Left renal pelvis (tissue), 4 donors: ENCODE measurements at places on chromosomes 11 and 22.

GRCh38 chr11:110929129-110929528 lies 216.9 kb upstream of the ARHGAP20 start:
- DNase-seq, result no peak

DNA sequence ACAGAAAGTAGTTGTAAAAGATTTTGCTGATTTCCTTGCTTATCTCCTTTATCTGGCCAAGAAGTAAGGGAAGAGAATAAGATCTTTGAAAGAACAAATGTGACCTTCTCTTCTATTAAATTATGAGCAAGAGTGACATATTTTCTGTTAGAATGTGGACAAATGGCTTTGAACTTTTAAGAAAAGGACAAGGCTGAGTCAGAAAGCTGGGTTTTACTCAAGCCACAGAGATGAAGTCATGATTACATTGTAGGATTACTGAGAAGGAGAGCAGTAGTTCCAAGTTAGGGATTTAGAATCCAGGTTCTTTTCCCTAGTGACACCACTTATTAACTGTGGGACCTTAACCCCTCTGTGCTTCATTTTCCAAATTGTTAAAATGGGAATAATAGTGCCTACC lies 13.5 kb downstream of the CCDC90B start:
- no peak for DNase-seq

GRCh38 chr11:67542971-67543370 lies 19.7 kb upstream of the CABP2 start:
- no peak for DNase-seq

DNA sequence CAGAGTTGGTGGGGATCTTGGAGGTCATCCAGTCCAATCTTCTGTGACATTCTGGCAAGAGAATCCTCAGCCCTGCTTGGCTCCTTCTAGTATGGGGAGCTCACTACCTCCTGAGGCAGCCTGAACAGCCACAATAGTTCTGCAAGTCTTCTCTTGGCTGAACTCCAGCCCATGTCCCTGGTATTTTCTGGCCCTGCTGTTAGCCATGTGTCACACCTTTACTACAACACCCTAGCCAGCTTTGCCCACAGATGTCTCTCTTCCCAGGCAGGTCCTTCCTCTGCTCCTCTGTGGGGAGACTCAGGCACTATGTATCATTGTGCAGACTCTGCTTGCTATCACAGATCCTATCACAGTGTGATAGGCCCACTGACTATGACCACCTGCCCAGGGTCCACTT lies 297.7 kb downstream of the CTTN start:
- no peak for DNase-seq

GRCh38 chr11:76371170-76371569 lies 9.8 kb downstream of the THAP12 start:
- no peak for DNase-seq

GRCh38 chr11:112637076-112637475 lies 324.1 kb upstream of the NCAM1 start:
- no peak for DNase-seq

- peak; percentile 82 for DNase-seq
These were observed at the start of gene JAM3 for GRCh38 chr11:134068829-134069425. TSS of gene JAM3 (plus strand) at chr11:134069072. CDS start at chr11:134069084, 12 bp downstream.

GRCh38 chr11:72696866-72697700 lies 22.9 kb upstream of the PDE2A start:
- DNase-seq, result no peak

GRCh38 chr11:56783448-56784041 lies 35.0 kb upstream of the OR9G4 start:
- DNase-seq, result peak; percentile 15

GRCh38 chr11:63179432-63180041 lies 35.5 kb upstream of the SLC22A24 start:
- no peak for DNase-seq

DNA sequence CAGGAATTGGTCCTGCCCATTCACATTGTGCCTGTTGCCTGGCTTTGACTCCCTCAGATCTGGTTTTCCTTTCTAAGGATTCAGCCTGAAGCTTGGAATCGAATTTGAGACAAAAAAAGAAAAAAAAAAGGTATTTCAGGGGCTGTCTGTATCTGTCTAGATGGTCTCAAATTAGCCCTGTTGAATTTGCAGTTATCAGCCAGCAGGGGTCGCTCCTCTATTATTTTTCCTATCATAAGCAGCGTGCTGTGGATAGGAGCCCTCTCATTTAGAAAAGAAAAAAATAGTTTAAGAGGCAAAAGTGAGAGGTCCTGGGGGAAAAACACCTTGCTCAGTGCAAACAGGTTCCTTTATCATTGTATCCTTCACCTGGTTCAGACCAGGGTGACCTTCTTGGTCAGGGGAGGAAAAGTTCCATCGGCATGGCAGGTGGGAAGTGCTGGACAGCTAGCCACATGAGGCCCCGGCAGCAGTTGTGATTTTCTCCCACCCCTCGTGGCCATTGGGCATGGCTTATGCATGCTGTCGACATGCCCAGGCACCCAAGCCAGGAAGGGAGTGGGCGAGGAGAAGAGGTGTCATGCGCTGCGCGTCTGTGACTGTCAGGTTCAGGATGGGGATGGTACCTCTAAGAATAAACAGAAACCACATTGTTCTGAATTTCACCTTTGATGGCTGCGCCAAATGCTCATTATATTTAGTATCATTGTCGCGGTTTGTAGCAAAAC lies 13.1 kb downstream of the OR5AK2 start:
- no peak for DNase-seq

DNA sequence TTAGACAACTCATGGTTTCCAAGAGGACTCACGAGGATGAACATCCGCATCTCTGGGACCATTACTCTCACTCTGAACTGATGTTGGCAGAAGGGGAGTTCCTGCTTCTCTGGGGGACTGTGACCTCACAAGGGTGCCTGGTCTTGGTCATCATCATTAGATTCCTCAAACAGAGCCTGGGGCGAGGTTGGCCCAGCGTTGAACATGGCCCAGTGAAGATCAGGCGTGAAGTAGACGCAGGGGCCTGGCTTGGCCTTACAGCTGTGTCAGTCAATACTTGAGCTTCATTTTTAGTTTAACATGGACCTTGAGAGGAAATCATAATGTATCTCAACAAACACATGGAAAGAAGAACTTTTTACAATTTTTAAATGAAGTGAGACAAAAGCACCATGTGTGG lies 617.1 kb downstream of the BRD1 start:
- DNase-seq, result no peak

GRCh38 chr22:42581762-42582716 lies 28.3 kb downstream of the SERHL2 start:
- peak; percentile 41 for DNase-seq

DNA sequence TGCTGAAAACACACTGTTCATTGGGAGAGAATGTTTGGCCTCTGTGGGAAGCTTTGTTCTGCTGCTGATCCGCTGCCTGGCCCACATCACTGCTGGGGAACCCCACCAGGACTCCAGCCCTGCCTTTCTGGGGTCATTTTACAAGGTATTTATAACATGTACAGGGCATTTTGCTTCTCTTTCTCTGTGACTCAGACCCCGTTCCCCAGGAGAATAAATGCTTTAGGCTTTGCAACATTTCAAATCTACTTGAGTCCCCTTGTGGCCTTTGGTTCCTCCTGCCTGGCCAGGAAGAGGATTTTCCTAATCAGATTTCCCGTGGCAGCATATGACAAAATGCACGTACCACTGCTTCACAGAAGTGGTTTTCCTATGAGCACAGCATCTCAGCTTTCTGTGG lies 43.0 kb downstream of the BTG4 start:
- no peak for DNase-seq

DNA sequence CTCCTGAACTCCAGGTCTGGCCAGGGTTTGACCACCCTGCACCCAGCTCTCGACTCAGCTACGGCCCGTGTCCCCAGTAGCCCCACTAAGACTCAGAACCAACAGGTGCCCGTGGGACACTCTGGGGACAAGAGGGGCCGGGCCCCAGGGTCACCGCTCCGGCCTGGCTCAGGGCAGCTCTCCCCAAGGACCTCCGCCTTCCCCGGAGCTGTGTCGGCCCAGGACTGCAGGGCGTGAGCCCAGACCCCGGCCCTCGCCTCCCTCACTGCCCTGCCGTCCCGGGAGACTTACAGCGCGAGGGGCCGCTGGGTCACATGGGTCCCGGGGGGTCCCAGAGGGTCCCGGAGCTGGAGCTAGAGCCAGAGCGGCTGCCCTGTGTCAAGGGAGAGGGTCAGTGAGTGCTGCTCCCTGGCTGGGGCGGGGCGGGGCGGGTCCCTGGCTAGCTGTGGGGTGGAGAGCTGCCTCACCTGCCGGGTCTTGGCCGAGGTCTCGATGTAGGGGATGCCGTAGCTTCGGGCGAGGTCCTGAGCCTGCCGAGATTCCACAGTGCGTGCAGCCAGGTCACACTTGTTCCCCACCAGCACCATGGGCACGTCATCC lies 2.3 kb downstream of the HRAS start:
- no peak for DNase-seq

DNA sequence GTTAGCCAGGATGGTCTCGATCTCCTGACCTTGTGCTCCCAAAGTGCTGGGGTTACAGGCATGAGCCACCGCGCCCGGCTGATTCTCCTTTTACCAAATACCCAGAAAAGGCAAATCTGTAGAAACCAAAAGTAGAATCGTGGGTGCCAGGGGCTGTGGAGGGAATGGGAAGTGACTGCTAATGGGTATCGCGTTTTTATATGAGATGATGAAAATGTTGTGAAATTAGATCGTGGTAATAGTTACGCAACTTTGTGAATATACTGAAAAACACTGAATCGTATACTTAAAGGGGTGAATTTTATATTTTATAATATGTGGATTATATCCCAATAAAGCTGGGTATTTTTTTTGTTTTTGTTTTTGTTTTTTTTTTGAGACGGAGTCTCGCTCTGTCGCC lies 48.2 kb upstream of the CREB3L1 start:
- DNase-seq, result no peak

DNA sequence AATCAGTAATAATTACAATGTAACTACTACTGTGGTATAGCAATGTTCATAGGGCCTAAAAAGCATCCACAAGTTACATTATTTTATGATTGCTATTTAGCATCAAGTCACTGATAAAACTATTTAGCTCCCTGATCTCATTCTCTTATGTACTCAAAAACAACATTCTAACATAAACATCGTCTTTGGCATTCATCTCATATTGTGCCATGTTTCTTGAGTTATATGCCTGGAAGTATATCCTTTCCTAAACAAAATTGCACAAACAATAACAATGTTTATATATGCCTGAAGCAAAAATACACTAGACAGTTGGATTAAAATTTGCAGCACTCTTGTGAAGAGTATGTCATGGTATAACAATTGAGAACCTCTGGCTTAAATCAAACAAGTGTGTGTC lies 34.1 kb downstream of the HORMAD2 start:
- DNase-seq, result no peak

GRCh38 chr11:43833657-43834073 lies 47.0 kb upstream of the ALKBH3 start:
- no peak for DNase-seq

- DNase-seq, result no peak
These were observed 204.2 kb upstream of the MTNR1B start for GRCh38 chr11:92765082-92765840.

DNA sequence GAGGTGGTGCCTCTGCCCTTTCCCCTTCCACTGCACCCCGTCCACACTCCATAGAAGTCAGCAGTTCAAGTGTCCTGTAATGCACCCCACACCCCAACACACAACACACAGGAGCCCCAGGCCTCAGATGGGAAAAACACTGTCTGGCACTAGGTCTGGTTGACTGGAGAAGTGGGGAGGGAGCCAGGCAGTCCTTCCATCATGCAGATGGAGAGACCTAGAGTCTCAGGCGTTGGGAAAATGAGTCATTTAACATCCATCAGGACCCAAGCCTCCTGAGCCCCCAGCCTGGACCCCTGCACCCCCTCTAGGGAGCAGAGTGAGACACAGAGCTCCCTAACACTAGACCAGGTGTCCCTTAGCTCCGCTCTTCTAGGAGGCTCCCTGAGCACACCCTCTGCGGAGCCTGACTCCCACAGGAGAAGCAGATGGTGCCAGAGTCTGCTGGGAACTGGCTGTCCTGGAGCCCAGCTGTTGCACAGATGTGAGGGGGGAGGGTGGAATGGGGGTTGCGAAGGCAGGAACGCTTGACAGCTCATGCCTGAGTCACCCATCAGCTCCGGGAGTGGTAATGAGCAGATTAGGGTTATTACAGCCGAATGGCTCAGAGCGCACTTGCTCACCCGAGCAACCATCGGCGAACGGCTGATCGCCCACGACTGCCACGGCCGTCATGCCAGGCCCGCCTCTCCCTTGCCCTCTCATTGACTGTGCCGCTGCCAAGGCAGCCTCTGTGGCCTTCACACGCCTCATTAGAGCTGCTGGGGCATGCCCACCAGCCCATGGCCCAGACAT lies 22.1 kb upstream of the SYT7 start:
- DNase-seq, result no peak

- no peak for DNase-seq
These were observed 526.3 kb upstream of the RAG2 start for GRCh38 chr11:37124384-37124783.

DNA sequence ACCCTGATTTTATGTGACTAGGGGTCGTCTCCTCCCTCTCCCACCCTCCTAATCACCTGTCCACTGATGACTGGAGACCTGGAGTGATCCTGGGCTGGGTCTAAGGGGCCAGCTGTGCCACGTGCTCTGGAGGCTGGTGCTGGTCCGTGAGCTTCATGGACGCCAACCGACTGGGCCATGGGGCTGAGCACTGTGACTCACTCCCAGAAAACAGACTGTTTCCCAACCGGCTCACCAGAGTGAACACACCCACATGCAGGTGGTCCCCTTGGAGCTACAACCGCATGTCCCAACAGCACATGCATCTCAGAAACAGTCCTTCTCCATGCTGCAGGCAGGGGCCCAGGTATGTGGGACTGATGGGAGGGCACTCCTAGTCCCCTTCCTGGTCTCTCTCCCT lies 14.0 kb upstream of the LMO1 start:
- DNase-seq, result no peak

DNA sequence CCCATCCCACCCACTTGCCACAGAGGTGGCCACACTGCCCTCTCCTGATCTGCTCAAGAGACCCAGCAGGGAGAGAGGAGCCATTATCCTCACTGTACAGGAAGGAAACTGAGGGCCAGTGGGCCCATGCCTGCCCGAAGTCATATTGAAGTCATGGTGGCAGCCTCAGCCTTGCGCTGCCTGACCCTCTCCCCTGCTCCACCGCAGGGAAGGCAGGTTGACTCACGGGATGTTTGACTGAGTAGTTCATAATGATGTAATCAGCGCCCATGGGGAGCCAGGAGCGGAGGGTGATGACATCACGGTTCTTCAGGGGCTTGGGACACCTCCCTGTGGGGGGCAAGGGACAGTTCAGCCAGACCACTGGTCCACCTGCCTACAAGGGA lies 6.1 kb upstream of the ARAP1 start:
- DNase-seq, result no peak

- DNase-seq, result no peak
These were observed 117.8 kb downstream of the APOL5 start for GRCh38 chr22:35835267-35835997.

- no peak for DNase-seq
These were observed 11.6 kb downstream of the TUBGCP6 start for GRCh38 chr22:50233223-50233622.

DNA sequence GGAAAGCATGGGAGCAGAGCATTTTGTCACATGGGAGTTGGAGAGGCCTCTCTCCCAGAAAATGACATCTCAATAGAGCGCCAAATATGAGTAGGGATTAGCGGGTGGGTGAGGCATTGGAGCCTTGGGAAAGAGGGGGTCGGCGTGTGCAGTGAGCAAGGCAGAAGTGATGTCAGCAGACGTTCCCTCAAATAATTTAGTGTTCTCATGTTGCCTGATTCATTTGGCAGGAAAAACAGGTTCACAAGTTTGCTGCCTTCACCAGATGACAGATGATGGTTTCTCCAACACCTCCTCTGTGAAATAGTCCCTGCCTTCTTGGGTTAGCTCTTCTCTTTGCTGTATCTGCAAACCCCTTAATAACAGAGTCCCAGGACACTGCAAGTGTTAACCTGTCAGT lies 118.5 kb upstream of the ARHGAP20 start:
- DNase-seq, result no peak

GRCh38 chr11:121515335-121515671 lies 62.5 kb upstream of the SORL1-AS1 start:
- DNase-seq, result no peak
